Posterior cingulate gyrus (tissue), 11 donors: ENCODE measurements at places on chromosomes 7 and 10.

DNA sequence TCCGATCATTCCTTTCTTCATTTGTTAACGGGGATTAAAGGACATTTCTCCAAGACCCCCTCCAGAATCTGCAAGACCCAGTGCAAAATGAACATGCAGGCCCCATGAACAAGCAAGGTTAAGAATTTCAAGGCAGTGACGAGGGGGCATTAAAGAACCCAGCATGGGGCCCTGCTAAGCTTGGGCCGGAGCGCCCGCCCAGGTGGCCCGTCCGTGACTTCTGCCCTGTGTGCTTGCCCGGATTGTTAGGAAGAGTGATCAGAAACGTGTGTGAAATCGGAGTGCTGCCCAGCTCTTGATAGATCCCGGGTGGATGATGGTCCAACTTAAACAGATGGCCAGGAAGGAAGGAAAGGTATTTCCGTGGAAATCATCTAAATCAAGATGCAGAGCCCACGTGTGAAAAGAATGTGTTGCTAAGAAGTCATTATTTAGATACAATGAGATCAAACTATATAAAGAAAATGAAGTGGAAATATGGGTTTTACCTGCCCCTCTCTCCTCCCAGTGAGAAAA, 213.6 kb downstream of the KLF6 start:
- DNase-seq, result no peak

- no peak for DNase-seq
Measured at GRCh38 chr10:90813594-90814365, 44.1 kb downstream of the HTR7 start.

GRCh38 chr7:18320422-18320821, 175.1 kb upstream of the HDAC9 start:
- DNase-seq, result no peak

DNA sequence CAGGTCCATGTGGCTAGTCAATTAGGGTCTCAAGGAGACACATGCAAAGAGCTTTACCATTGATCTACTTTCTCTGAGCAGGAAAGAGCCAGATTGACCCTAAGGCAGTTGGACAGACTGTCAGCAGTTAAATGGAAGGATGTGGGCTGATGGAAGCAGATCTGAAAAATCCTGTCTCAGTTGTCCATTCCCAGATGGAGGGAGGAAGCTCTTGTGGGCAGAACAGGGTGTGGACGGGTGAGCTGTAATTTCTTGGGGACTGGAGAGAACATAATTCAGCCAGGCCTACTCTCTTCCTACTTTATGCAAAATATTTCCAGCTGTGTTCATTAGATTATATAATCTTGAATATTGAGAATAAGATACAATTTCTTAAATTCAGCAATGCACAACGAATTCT, 163.6 kb downstream of the GNAT3 start:
- DNase-seq, result no peak

GRCh38 chr7:157432957-157433576, 96.3 kb downstream of the DNAJB6 start:
- peak; percentile 56 for DNase-seq

DNA sequence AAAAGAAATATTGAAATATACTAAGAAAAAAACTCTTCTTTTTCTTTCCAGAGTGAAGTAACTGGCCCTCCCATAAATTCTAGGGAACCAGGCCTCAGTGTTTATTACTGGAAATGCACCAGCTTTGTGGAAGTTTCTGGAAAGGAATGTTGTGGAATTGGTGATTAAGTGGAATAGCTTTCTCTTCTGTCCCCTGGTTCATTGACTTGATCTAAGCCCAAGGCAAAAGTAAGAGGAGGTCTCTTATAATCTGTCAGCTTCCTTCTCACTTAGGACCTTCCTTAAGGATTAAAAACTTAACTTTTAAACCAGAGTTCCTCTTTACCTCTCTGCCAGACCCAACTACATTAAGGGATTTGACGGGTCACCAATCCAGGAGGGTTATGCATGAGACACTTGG, 266.2 kb downstream of the SLC25A13 start:
- DNase-seq, result no peak

GRCh38 chr7:42236266-42236975, 588 bp downstream of the GLI3 start:
- DNase-seq, result peak; percentile 11

- no peak for DNase-seq
Measured at GRCh38 chr10:118112543-118113125, 65.9 kb upstream of the RAB11FIP2 start.

GRCh38 chr7:132232406-132232805, 343.9 kb downstream of the PLXNA4 start:
- no peak for DNase-seq

DNA sequence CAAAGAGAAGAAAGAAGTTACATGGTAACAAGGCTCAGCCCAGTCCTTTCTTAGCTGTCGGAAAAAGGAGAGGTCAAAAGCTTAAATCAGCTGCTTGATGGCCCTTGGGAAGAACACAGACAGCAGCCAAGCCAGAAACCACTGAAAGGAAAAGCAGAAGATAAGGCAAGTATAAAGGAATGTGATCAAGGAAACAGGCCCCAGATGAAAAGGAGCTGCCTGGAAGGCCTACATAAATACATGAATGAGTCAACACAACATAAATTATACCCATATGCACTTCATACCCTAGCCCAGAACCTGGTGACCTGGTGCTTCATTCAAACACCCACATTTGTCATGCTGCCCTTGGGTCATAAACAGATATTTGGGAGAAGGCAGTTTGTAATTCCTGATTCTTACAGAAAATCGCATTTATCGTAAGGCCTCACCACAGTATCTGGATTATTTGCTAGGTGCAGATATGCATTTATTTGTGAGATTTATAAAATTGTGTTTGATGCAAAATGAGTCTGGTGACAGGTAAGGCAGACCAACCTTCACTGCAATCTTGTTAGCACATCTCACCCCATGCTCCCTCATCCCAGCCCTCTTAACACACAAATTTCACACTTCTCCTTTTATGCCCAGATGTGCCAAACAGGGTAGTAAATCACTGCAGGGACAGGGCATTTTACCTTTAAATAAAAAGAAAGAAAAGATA, 94.9 kb upstream of the KCNIP2 start:
- DNase-seq, result no peak

DNA sequence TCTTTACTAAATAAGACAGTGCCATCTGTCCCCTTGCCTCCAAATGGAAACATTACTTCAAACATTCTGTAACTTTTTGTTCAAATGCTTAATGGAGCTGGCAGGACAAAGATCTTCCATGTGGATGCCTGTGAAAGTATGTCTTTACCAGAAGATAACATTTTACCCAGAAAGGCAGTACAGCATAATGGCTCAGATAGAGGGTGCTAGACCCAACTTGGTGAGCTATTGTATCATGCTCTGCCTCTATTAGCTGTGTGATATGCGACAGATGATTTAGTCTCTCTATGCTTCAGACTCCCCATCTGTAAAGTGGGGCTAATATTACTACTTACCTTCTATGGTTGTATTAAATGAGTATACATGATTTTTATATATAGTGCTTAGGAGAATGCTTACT, 8.8 kb upstream of the SMKR1 start:
- DNase-seq, result no peak

GRCh38 chr7:113217314-113217713, 99.0 kb upstream of the SMIM30 start:
- no peak for DNase-seq

GRCh38 chr10:120972259-120972658, 121.1 kb downstream of the WDR11 start:
- DNase-seq, result no peak

DNA sequence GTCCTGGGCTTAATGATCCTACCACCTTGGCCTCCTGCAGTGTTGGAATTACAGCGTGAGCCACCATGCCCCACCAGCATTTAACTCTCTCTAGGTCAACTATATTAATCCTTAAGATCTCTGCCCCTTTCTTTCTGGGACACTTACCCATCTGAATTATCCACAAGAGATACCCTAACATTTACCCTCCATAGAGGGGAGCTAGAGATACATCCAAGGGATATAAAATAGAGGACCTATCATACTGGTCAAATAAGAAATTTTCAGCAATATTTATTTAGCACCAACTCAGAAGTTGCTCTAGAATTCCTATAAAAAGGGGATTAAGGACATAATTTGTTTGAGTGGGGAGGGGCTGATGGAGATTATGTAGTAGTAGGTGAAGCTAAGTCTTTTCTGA, 96.5 kb downstream of the OTUD1 start:
- DNase-seq, result no peak

DNA sequence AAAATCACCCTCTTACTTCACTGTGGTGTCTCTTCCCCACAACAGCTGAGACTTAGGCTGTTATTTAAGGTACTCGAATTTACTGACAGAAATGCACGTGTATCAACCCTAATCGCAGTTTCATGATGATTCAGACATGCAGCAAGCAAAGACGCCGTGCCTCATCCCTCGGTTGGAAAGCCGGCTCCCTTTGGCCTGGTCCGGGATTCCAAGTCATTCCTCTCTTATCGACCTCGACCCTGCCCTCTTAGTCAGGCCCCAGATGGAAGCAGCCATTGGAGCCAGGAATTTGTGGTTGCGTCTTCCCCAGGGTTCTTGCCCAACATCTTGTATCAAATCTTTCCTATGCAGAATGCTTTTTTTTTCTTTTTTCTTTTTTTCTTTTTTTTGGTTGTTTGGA, 229.5 kb downstream of the GATA3 start:
- no peak for DNase-seq
